SK-N-DZ (cell line): ENCODE measurements at places on chromosomes 4 and X.
A peak's percentile ranks its signal among the peaks of the same experiment; 100 is the strongest.

DNA sequence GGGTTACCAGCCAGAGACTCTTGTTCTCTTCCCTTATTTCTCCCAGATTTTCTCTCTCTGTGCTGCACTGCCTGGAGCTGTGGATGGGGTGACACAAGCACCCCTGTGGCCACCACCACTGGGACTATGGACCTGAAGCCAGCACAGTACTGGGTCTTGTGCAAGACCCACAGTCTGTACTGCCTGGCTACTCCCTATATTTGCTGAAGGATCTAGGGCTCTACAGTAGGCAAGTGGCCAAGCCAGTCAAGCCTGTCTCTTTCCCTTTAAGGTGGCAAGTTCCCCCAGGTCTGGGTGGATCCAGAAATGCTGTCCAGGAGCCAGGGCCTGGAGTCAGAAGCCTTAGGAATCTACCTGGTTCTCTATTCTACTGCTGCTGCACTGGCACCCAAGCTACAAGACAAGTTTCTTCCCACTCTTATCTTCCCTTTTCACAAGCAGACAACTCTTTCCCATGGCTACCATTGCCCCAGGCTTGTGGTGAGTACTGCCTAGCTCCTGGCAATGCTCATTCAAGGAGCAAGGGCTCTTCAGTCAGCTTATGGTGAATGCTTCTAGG, 28.4 kb upstream of the CT47A1 start:
- DNase-seq, result no peak

DNA sequence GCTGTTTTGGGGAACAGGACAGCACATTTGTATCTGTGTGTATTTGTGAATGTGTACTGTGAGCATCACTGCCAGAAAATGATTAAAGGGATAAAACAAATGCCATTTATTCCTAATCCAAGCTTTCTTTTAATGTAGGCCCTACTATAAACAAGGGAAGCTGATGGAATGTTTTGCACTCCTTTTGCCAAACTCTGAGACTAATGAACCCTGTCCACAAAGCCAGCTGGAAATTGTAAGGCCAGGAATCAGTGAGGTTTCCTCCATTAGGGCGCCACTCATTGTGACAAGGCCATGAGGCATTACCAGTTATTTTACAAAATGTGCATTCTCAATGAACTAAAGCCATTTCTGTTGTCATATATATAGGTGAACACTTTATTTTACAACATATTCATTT, 163.0 kb upstream of the NAP1L5 start:
- no peak for DNase-seq

DNA sequence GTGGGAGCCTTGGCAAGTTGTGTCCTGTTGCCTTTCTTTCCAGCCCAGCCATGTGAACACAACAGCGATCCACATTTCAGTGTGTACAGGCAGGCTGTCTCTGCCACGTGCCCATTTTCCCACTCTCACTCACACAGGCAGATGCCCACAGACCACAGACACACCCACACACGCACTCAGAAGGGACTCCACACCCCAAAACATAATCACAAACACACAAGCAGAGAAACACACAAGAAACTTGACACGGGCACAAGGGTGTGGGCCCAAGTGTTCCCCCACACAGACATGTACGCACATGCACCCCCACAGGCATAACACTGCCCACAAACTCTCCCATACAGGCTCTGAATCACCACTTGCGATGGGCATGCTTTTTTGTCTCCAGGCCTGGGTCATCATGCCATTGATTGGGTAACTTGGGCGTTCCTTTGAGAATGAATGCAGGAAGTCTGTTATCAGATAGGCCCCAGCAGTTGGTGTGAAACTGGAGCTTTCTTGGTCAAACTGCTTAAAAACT, 84.3 kb downstream of the NBDY start:
- DNase-seq, result no peak

DNA sequence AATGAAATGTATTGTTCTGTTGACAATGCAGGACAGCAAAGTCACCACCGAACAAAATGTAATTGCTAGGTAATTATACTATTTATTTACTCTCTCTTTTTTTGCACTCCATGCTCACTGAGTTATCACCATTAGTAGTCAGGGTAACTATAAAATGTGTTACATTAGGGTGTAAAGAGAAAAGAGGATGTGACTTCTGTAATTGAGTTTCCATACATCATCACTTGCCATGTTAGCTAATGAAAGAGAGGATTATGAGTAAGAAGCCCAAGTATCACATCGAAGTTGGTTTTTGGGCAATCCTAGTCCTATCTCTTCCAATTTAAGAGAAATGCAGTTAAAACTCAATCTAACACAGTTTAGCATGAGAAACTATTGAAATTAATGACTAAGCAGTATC, 7.6 kb downstream of the ZXDA start:
- DNase-seq, result no peak

DNA sequence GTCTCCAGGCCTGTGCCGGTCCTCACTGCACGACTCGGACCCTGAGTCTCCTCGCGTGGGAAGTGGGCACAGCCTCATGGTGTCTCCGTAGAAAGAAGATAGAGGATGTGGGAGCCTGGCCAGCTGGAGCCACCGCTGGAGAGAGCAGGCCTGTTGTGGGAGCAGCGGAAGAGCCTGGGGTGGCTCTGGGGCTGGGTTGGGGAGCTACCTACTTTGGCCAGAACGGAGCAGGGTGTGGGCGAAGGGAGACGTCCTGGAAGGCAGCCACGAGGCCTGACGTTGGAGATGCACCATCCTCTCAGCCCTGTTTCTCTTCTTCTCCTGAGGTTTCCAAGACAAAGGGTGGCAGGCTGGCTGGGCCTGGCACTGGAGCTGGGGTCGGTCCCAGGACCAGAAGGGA, 93.8 kb downstream of the SORCS2 start:
- DNase-seq, result no peak

DNA sequence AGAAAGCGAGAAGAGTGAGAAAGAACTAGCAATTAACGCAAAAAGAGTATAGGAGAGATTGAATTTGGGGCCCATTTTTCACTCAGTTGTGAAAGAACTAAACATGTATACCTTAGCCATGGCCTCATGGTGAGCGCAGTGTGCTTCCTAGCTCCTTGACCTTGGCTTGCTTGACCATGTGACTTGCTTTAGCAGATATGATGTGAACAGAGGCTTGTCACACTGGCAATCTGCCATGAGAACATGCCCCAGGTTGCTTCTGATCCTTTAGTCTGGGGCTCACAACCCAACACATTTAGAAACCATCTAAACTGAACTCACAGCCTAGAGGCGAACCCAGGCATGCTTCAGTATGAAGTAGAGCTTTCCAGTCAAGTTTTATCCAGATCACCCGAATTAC, 260.1 kb upstream of the FTHL17 start:
- peak; percentile 22 for DNase-seq
